ENCODE measurements at places on chromosomes 16 and 17.

DNA sequence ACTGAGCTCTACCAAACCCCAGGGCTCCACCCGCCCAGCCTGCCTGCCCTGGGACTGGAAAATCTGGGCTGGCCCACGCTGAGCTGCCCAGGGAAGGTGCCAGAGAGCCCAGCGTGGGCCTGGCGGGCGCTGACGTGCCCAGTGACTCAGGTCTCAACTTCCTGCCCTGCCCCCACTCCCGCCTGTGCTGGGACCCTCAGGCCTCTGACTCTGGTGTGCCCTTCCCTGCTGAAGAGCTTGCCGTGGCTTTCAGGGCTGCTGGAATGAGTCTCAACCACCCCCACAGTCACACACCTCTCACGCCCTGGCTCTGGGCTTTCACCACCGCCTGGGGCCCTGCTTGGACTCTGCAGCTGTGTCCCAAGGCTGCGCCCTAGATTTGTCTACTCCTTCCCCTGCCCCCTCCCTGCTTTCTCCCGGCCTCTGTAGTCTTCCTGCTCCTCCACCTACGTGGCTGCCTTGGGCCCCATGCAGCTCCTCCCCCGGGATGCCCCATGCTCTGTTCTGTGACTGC lies 10.4 kb downstream of the LLGL1 start:
- no peak for DNase-seq

DNA sequence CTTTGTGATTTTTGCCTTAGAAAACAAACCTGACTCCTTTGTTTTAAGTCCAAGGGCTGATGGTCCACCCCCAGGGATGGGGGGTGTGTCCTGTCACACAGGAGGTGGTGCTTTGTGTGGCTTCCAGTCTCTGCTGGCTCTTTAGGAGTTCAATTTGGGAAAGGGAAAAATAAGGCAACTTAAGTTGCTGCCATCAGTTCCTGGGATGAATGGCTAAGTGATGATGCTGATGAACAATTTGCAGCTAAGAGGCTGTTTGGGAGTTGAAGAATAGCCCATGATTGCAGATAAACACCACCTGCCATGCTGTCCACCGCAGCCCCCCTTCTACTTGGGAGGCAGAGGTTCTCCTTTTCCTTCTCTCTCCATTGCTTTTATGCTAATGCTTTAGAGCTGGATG lies 40.2 kb downstream of the ARL4D start:
- no peak for DNase-seq

GRCh38 chr16:81684242-81684837 lies 94.8 kb upstream of the PLCG2 start:
- DNase-seq, result no peak

- DNase-seq, result no peak
Measured at GRCh38 chr16:84497418-84498222, 6.8 kb downstream of the MEAK7 start.

- no peak for DNase-seq
Measured at GRCh38 chr17:35265566-35266141, 22.8 kb downstream of the SLFN5 start.

- no peak for DNase-seq
Measured at GRCh38 chr16:85557083-85557970, 55.8 kb upstream of the GSE1 start.

GRCh38 chr17:20998571-20999043 lies 44.2 kb downstream of the USP22 start:
- DNase-seq, result no peak

- no peak for DNase-seq
Measured at GRCh38 chr17:32315171-32315570, 26.8 kb downstream of the C17orf75 start.

Measured in NCI-H748 treated with DMSO at 0.1 percent for 48 hours (cell line).